Stimulated activated CD4-positive, alpha-beta T cell treated with anti-CD3 and anti-CD28 coated beads, Interleukin-1b, Interleukin-23, amount 100 ng/mL, for 1 hour (primary cell): ENCODE measurements at places on chromosomes 12 and 14.

DNA sequence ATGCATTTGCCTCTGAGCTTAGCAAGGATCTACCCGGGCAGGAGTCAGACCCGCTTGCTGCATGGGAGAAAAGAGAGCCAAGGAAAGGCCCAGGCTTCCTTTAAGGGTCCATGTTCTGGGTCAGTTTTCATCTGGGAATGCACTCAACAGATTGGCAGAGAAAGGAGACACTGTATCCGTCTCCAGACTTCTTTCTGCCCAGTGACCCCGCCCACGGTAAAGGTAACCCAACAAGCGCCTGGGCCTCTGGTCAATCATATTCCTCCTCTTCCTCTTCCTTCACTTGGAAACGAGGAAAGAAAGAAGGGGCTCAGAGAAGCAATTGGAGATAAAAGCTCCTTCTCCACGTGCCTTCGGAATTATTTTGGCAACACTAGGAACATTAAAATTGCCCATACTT is 27.1 kb upstream of the TCP11L2 start:
- DNase-seq = no peak

GRCh38 chr12:111435661-111436201 is 30.0 kb downstream of the SH2B3 start:
- no peak for DNase-seq

DNA sequence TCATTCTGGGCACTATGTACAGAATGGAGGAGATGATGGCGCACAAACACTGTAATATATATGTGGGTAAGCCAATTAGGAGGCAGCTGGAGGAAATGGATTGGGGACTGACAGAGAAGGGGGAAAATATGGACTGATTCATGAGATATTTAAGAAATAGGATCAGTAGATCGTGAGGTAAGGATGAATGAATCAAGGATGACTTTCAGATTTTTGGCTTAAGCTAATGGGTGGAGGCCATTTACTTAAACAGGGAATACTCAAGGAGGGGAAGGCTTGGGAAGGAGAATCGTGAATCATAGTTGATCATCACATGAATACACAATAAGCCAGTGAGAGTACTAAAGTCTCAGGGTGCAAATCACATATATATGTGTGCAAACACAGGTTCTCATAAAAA is 11.2 kb upstream of the GNPNAT1 start:
- no peak for DNase-seq

DNA sequence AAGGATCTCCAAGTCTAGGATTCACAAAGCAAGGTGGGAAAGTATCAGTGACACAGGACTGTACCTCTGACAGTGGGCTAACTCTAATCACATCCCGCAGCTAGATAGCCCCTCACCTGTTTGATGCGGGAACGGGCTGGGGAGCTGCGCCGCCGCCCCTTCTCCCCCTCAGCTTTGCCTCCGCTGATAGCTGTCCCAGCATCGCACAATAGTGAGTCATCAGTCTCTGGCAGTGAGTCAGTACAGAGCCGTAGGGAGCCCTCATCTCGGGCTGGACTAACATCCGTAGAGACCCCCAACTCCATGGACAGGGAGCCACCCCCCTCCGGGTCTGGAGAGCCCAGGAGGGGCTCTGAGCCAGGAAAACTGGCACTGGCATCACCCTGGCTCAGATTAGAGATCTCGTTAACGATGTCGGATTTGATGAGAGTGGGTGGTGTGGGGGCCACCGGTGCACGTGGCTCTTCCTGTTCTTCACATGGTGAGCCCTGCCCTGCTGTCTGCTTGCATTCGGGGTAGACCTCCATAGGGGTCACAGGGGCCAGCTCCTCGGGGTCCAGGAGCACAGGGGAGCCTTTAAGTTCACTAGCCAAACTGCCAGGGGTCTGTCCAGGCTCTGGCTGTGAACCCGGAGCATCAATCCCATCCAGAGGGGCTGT is 10.9 kb downstream of the KMT2D start:
- no peak for DNase-seq

GRCh38 chr12:104356231-104357115 is 52.9 kb downstream of the EID3 start:
- DNase-seq = no peak

DNA sequence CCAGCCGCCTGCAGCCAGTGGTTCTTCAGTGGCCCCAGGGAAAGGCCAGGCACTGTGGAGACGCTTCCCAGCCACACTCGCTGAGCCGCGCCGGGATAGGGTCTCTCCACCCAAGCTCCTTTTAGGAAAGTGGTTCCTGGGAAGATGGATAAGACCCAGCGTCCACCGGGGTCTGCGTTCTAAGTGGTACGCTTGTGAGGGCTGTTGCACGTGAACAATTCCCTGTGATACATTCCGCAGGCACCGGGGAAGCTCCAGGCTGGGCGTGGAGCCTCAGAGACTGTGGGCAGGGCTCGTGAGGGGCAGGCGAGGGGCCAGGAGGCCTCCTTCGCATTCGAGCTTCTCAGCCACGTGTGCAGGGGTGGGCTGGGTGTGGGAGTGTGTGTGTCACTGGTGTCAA is 48.4 kb downstream of the GALNT9 start:
- DNase-seq = no peak

DNA sequence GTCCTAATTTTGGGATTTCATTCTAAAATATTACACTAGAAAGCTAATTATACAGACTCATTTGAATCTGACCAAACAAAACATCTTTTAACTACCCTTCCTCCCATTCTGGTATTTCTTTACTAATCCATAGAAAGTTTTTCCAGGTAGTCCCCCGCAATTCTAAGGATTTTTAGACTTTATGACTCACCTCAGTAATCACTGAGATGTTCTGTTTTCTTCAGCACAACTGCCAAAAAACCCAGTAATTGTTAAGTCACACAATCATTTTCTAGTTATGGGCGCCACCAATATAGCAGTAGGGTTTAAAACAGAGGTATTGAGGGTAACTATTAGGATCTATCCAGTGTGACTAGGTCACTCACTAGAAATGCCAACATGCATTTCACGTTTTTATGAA is 1.6 kb upstream of the ARID4A start:
- no peak for DNase-seq

DNA sequence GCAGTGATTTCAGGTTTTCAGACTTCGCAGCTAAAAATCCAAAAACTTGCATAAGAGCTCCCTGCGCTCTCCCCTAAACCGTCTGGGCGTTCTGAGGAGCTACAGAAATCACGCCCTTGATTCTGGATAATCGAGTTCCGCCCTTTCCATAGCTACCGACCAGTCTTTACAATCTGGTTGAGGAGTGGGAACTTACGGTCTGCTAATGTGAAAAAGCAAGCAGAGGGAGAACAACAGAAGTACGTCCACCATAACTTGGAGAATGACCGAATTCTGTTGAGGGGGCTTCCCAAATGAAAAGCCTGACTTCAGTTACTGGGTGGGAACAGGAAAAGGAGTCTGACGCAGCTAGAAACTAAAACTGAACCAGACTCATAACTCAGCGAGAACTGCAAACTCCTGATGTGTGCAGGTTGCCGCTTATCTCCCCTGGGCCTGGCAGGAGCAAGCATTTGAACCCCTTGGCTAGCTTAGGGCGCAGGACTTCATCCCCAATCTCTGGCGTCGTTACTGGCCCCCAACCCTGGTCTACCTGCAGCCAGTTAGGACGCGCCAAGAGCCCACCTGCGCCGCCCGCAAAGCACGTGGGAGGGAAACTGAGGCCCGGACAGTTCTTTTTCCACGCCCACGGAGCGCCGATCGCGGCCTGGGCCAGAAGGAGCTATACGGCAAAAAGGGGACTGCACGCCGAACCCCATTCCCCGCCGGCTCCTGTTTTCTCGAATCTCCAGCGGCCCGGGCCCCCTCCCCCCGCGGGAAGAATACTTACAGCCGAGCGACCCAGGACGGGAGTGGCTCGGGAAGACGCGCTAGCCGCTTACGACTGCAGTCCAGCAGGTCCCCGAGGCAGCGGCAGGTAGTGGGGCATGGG is 838 bp downstream of the LRIG3 start:
- no peak for DNase-seq

DNA sequence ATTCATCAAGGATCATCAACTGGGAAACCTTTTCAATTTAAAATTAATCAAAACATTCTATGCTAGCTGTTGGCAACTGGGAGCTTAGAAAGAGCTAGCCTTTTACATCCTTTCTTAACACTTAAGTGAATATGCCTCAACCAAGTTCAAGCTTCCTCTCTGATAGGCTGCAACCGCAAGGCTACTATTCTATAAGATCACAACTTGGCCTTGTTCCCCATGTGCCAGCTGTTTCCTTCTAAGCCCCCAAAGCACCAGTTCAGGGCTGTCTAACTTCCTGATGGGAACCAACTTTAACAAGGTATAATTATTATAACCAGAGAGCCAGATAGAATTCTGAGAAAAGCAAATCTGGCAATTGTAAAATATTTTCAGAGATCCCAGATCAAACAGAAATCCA is 37.0 kb downstream of the KCNC2 start:
- no peak for DNase-seq

DNA sequence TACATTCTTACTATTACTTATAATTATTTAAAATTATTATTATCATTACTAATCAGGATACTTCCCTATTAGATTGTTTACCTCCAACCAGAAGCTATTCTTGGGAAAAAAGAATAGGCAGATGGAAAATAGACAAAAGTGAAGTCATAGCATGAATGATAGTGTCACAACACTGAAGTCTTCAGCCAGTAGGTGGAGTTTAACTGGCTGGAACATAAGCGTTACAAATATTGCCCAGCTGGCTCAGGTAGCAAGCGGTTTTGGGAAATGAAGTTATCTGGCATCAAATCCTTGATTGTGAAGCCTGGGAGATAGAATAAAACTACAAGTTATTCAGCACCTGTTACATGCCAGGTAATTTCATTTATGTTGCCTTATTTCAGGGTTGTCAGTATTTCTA is 762.9 kb downstream of the C12orf50 start:
- DNase-seq = no peak

DNA sequence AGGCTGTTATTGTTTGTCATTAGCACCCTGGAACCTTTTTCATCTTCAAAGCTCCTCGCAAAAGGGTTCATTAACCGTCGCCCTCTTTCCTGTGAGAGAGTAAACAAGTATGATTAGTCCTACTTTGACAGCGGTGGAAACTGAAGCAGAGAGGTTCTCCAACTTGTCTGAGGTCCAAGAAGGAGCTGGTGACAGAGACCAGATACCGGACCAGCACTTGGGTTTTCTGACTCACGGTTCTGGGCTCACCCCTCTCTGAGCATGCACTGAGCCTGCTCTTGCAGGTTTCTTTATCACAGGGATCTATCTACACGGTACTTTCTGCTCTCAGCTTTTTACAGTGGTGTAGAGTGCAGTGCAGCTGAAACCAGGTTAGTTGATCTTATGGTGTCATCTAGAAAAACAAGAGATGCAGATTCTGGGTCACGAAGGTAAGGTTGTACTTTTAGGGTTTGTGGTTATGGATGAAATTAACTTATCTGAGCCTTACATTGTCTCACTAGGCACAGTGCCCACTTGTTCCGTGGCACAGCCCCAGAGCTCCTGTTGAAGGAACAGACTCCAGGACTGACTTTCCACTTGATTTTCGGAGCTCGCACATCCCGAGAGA is 62.1 kb downstream of the PPP2R5C start:
- no peak for DNase-seq

DNA sequence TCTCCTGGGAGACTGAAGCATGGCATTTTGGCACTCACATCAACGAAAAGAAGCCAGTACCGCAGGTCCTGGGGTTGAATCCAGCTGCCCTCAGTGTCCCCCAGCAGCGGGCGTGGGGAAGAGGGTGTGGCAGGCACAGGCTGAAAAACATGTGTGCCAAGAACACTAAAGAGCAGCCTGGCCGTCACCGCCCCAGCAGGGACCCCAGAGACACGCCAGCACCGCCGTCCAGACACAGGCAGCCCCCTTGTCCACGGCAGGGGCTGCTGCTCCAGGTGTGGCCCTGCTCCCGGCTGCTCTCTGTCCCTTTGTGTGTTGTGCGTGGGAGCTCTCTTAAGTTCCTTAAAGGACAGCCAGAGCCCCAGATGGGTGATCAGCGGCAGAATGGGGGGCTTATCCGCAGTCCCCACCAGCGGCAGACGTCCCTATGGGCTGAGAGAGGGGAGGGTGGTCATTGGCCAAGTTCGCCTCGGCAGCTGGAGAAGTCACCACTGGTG is 556 bp downstream of the PHETA1 start:
- no peak for DNase-seq

DNA sequence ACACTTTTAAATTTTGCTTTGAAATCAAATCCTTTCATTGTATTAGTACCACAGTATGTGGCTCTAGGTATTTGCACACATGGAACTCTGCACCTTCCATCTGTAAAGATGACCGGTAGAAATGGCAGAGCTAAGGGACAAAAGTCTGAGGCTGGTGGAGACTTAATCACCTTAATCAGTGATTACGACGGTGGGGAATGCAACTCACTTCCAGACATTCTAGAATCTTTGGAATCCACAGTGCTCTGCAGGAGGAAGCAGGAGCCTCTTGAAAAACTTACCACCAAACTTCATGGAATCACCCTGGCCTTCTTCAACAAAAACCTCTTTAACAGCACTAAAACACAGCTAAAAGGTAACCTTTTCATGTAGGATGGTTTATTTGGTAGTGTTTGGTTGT is 3.9 kb upstream of the DACT1 start:
- DNase-seq = no peak

GRCh38 chr12:10102322-10102721 is 3.5 kb upstream of the CLEC1A start:
- DNase-seq = no peak

DNA sequence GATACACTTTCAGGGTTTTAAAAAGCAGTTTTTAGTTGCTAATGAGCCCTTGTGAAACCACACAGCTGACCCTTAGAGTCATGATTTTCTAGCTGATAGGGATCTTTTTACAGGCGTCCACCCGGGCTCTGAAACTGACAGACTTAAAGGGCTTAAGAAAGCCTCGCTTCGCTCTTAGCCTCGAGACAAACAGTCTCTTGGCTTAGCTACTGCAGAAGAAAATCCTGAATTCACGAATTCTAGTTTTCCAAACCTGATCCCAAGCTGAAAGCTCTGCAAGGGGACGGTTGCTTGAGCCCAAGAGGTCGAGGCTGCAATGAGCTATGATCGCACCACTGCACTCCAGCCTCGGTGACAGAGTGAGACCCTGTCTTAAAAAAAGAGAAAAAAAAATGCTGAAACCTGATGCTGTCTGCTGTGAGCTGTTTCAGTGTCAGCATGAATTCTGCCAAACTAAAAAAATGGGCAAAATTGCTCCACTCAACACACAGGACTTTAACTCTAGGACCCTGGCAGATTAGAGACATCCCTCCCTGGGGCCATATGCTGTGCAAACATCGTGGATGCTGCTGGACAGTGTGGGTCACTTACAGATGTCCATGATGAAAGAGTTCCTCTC is 3.1 kb upstream of the HPD start:
- DNase-seq = no peak

DNA sequence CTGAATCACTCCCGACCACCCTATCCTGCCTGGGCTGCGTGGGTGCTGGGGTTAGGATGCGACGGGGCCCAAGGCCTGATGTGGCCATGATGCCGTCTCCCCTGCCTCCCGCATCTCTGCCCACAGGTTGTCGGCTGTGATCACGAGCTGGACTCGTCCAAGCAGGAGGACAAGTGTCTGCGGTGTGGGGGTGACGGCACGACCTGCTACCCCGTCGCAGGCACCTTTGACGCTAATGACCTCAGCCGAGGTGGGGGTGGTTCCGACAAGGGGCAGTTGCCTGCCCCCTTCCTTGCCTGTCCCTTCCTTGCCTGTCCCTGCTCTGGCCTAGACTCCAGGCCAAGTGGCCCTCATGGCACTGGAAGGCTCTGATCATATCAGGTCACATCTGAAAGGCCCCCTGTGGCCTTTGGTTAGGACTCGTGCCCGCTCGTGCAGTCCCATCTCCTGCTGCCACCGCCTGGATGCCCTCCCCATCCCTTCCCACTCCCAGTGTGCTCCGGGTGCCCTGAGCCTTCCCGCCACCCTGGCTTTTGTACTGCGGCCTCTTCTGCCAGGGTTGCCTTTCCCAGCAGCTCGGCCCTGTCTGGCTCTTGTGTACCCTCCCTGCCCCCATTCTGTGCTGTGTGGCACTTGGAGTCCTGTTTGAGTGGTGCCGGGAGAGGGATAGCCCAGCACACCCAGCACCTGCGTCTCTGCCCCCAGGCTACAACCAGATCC is 13.6 kb downstream of the PAPLN start:
- DNase-seq = no peak
